Hematopoietic multipotent progenitor cell treated with erythropoietin and hydrocortisone succinate and interleukin-3 and kit ligand, for 15 days (in vitro differentiated cells): ENCODE measurements at places on chromosomes 7 and 10.

GRCh38 chr7:97094284-97094930 lies 23.1 kb upstream of the SDHAF3 start:
- no peak for DNase-seq

- DNase-seq = no peak
These were observed 11.2 kb upstream of the OPALIN start for GRCh38 chr10:96369890-96370583.

DNA sequence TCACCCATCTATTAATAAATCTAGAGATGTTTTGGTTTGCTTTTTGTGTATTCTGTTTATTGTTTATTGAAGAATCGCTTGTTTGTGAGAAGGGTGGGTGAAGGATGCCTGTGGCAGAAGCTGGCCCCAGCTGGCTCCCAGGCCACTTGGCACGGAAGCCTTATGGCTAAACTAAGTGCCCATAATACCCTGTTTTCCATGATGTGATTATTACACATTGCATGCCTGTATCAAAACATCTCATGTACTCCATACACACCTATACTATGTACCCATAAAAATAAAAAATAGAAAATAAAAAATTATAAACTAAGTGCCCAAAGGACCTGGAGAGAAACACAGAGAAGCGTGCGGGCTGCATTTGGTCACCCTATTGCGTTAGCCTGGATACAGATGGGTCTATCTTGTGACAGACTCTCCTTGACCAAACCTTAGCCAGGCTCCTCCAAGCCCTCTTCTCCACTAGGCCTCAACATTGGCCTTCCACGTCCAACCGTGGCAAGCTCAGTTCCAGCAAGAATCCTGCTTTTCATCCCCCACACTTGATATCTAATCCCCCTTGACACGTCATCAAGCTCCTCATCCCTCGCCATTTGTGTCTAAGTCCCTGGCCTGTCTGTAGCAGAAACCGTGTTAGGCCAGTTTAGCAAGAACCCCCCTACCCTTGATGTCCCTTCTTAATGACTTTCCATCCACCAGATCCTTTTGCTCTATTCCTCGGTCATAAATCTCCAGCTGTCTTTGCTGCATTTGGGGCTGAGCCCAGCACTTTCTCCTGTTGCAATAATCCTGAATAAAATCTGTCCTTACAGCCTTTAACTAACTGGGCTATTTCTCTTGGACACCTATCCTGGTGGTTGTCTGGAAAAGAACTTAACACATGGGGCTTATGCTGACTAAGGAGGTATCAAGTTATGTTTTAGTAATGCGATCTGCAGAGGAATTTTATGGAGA lies 245.2 kb downstream of the TNS3 start:
- no peak for DNase-seq

DNA sequence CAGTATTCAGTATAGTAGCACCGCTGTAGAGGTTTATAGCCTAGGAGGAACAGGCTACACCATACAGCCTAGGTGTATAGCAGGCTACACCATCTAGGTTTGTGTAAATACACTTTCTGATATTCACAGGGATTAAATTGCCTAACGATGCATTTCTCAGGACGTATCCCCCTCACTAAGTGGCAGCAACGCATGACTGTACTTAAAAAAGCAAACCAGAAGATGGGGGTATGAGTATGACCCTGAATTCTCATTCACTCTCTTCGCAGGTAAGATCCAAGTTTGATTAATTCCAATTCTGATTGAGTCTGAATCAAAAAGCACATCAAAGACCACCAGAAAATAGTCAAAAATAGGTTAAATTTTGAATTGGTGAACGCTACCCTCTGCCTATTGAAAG lies 972 bp downstream of the ORC5 start:
- no peak for DNase-seq

GRCh38 chr7:17411922-17412321 lies 113.5 kb downstream of the AHR start:
- DNase-seq = no peak

GRCh38 chr10:44180321-44181168 lies 204.4 kb downstream of the CXCL12 start:
- DNase-seq = no peak

- no peak for DNase-seq
These were observed 35.2 kb downstream of the CCDC71L start for GRCh38 chr7:106625678-106626301.

- no peak for DNase-seq
These were observed 143.2 kb downstream of the SRPK2 start for GRCh38 chr7:105245398-105246114.

- DNase-seq = no peak
These were observed 88.8 kb downstream of the GSAP start for GRCh38 chr7:77327067-77327931.

DNA sequence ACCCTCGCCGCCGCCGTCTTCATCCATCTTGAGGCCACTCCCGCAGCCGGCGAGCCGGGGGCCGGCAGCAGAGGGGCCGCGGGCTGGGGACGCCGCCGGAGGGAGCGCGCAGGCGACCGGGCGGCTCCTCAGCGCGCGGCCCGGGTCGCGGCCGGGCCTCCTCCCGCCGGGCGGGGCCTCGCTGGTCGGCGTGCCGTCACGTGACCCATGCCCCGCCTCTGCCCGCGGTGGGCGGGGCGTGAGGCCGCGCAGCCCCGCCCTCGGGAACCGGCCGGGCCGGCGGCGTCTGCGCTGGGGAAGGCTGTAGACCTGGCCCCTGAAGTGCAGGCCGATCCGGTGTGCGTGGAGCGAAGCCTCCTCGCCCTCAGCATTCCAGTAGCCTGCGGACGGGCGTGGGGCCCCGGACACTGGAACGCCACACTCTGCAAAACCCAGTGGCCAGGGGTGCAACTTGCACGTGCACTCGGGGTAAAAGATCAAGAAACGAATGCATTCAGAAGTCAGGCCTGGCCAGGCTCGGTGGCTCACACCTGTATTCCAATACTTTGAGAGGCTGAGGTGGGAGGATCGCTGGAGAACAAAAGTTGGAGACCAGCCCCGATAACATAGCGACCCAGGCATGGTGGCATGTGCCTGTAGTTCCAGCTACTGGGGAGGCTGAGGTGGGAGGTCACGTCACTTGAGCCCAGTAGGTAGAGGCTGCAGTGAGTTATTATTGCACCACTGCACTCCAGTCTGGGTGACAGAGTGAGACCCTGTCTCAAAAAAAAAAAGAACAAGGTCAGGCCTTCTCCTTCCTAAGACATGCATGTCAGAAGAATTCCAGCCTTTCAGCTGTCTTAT lies at the start of gene CYTH3:
Gene CYTH3, minus strand, starts transcription at position 144 of the 843 bp plus-strand sequence. Its CDS starts 117 bp downstream, at position 27.
- DNase-seq = peak; percentile 88

GRCh38 chr7:1235501-1236131 lies 2.9 kb downstream of the UNCX start:
- no peak for DNase-seq

GRCh38 chr10:20740120-20740519 lies 157.0 kb downstream of the NEBL start:
- no peak for DNase-seq

GRCh38 chr10:113945075-113945686 lies 90.7 kb downstream of the NHLRC2 start:
- DNase-seq = no peak

DNA sequence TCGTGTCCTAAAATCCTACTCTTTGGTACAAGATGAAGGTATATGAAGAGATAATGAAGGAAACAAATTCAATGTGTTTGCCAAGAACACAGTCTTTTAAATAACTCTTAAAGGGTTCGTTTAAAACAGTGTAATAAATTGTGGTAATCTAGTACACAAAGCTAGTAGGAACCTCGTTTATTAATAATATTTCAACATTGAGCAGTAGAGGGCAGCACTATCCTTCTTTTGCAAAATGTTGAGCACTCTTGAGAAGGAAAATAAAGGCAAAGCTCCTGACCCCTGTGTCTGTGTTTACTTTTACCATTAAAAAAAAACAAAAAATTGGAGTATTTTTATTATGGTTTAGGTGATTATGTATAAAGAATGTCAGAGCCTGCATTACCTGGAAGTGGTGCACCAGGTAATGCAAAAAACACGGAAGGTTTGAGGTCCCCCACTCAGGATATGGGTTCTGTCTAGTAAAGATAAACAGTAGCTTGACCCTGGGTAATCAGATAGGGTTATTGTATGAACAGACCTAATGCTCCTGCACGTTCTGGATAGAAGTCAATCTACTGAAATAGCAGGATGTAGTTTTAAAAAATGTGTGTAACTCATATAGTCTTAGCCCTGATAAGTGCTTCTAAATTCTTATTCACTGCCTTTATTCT lies 5.7 kb upstream of the GOT1 start:
- peak; percentile 82 for DNase-seq

DNA sequence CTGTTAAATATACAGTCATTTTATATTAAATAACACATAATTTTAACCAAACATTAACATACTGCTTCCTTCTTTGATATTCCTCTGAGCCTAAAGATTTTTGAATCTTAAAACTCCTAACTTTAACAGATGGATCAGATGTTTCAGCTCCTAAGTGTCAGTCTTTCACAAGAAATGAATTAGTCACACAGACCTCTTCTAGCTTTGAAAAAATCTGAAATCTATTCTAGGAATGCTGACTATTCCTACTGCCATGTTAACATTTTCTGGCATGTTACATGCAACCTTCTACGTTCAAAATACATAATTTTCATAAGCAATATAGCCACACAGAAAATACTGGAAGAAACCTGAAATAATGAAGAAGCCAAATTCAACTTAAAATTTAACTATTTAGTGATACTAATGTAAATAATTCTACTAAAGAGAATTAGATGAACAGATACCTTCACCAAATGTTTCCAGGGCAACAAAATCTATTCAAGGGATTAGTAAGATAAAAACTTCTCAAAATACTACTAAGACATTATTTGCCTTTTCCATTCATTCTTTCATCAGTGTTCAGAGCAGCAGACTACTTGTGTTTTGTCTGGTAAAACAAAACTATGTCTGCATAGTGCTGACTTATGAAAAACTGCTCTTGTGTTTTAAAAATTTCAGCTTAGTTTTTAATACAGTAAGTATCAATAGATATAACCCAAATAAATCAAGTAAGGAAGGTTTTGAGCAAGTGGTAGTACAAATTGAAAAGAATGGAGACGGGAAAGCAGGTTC lies 9.2 kb downstream of the JMJD1C start:
- DNase-seq = no peak

DNA sequence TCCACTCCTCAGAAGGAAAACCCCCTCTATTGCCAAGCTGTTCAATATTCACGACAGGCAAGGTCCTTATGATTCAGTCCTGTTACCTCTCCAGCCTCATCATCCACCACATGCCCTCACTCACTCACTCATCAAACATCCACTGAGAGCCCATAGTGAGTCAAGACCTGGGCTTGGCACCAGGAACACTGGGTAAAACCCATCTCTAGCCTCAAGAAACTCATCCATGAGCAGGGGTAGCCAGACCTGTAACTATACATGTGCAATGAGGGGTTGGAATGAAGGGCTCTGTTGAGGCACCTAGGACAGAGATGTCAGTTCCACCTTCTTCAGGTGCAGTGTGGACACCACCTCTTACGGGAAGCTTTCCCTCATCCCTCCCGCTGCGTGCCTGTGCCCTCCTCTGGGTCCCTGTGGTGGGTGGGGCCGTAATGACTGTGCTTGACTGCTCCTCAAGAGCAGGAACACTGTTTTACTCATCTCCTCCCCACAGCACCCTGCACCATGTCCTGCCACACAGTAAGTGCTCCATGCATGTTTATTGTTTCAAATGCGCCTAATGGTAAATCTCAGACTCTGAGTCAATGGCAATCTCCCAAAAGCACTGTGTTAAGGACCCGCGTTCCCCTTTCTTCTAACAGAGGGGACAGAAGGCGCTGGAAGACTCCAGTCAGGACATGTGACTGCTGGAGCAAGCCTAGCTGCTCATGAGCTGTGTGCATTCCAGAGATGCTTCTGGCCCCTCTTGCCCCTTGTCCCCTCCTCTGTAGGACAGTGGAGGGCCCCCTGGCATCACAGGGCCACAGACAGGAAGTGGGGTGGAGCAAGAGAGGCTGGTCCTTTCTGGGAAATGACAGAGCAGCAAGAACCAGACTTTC lies 95.4 kb downstream of the HIPK2 start:
- DNase-seq = no peak

GRCh38 chr10:95241533-95241932 lies 47.5 kb downstream of the ACSM6 start:
- no peak for DNase-seq

DNA sequence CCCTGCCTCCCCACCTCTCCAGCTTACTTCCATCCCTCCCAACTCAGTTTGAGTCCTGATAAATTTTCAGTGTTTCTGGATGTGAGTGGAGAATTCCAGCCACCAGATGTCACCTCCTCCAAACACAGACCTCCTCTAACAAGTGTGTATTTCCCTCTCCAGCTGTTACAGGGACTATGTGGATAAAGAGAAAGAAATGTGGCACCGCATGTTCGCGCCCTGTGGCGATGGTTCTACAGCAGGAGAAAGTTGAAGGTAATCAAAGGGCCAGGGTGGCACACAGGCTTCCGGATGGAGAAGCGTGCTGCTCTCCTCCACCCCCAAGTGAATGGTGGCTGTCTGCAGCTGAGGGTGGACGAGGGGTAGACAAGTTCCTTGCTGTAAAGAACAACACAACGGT lies 14.7 kb downstream of the FKBP6 start:
- DNase-seq = no peak

- DNase-seq = no peak
These were observed 239.5 kb upstream of the PITRM1 start for GRCh38 chr10:3412071-3412582.

DNA sequence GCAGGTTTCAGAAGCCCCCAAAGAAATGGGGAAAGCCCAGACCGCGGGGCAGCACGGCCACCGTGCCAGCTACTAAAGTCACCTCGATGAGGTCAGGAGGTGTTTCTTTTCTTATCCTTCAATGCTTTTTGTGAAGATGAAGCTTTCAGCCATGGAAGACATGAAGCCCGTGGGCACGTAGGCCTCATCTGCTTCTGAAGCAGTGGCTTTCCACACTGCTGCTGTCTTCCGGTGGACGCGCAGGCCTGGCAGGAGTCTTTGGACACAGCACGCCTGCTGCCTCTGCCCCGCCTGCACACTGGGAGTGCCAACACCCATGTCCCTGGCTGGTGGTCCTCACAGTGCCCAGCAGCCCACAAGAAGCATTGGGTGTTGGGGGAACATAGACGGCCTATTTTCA lies 185.5 kb downstream of the EBF3 start:
- DNase-seq = no peak

GRCh38 chr7:85106719-85107118 lies 80.1 kb downstream of the SEMA3D start:
- DNase-seq = no peak

- no peak for DNase-seq
These were observed 182.5 kb downstream of the LRMDA start for GRCh38 chr10:75613685-75614504.

- DNase-seq = no peak
These were observed 2.2 kb upstream of the CUX1 start for GRCh38 chr7:101814991-101815825.

DNA sequence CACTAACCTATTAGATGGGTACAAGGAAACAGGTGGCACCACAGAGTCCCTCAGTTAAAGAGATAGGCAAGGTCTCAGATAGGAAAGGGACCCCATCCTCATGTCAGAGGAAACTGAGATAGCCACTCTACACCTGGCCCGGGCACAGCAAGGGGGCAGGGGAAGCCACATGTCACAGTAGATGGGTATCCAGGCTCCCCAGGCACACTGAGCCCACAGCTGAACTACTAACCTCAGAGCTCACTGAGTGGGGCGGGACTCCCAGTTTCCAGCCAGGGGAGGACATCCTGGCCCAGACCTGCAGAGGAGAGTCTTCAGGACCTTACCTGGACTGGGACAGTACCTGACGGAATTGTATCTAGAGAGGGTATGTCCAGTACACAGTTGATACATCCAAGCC lies 3.7 kb upstream of the CDHR1 start:
- DNase-seq = no peak
